Activated CD4-positive, alpha-beta T cell treated with anti-CD3 and anti-CD28 coated beads, Interleukin-2, amount 10 ng/mL, durations not matched to agents 24 days and 14 days (primary cell): ENCODE measurements at places on chromosomes 2 and 18.
A peak's percentile ranks its signal among the peaks of the same experiment; 100 is the strongest.

GRCh38 chr2:118830118-118830517 is 17.3 kb downstream of the EN1 start:
- no peak for DNase-seq

GRCh38 chr2:237529452-237530402 is 36.6 kb upstream of the PRLH start:
- no peak for DNase-seq

- DNase-seq = no peak
Observed at GRCh38 chr18:10252952-10253705, 201.3 kb upstream of the APCDD1 start.

- DNase-seq = no peak
Observed at GRCh38 chr2:182732736-182733135, 16.7 kb downstream of the DNAJC10 start.

DNA sequence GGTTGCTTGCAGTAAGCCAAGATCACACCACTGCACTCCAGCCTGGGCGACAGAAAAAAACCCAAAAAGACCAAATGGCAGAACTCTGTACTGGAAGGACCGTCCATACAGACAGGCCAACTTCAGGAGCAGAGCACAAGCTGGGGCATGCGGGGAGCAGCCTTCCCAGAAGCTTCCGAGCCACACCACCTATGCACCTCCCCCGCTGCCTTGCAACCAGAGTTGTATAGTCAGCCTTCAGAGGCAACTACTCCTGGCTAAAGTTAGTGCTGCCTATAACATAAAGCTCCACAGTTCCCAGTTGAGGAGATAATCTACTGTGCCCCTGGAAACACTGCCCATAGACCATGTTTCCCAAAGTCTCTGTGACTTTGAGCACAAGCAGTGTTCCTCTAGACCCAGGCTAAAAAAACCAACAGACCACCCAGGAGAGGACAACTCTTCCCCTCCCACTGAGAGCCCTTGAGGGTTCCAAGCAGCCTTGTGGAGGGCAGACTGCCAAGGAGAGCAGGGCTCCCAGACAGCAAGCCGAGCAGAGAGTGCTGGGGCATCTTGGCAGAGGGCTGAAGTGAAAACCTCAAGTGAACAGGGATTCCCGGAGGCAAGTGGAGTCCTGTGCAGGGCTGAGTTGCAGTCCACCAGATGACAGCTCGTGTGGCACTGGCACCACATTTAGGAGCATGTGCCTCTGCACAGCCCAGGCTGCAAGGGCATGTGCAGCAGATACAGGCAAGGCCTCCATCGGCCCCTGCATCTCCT is 6.8 kb downstream of the SFT2D3 start:
- no peak for DNase-seq

- no peak for DNase-seq
Observed at GRCh38 chr18:57498682-57499256, 63.6 kb downstream of the ONECUT2 start.

- DNase-seq = no peak
Observed at GRCh38 chr18:11956371-11957308, 24.7 kb upstream of the IMPA2 start.

DNA sequence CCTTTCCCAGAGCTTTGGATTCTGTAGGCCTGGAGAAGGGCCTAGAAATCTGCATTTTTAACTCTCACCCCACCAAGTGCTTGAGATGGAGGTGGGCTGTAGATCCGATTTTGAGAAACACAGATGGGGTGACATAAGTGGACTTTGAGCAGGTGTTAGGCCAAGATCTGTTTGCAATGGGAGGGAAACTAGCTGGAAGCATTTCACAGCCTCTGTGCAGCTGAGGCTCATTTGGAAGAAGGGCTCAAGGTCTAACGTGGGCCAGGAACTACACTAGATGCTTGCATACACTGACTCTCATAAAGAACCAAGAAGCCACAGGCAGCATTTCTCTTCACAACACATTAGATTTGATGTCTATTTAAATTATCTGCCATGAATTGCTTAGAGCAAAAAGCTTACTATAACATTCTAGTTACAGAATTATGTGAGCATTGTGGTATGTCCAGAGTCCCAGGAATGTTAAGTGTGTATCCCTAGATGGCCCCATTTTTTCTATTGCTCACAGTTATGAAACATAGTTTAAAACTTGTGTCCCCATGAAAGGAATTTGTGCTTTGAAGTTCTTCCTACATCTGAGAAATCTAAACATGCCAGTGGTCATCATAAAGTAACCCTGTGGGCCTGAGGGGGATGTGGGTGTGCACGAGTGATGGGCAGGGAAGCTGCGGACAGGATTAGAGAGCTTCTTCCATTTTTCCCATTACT is 77.2 kb downstream of the CD28 start:
- DNase-seq = peak; percentile 46

DNA sequence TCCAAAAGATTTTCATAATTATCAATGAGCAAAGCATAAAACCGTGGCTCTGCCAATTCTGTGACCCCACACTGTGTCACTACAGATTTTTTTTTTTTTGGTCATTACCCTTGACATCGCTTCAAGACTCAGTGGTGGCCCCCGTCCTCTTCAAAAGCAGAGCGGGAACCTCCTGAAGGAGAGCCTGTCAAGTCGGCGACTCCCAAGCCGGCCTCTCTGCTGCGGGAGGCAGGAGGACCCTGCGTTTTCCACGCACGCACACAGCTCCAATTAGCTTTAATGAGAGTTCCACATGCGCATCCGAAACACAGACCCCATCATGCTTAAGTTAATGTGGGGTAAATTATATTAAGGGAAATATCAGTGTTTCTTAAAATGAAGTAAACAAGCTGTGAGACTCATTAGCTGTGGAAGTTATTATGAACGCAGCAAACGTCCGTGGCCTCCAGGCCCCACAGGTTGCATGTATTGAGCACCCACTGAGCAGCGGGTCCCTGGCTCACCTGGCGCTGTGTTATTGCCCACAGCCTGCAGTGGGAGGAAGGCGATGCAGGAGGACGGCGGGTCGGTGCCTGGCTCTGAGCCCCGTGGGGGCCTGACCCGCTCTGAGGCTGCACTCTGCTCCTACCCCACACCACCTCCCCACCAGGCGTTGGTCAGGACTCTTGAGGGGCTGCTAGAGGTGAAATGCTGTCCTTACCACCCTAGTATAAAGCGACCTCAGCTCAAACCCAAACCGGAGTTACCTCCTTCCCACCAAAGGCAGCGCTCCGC is 181.0 kb upstream of the SALL3 start:
- no peak for DNase-seq

GRCh38 chr2:137454886-137455285 is 509.4 kb upstream of the HNMT start:
- DNase-seq = no peak

DNA sequence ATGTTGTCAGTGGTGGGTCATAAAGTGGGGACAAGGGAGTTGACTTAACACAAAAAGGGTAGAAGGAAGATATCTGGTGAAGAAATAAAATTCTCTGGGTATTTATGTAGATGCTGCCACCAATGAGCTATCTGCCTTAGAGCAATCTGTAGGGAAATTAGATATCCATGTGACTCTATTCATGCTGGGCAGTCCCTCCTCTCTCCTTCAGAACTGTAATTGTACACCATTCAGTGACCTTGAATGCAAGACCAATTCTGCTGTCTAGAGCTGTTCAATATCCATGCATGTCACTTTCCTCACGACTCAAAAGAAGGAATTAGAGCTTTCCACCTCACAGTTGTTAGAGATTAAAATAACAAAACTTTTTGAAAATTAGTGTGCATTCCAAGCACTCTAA is 28.6 kb upstream of the TDRD15 start:
- no peak for DNase-seq

GRCh38 chr18:22084547-22084946 is 84.8 kb upstream of the GATA6 start:
- DNase-seq = no peak

DNA sequence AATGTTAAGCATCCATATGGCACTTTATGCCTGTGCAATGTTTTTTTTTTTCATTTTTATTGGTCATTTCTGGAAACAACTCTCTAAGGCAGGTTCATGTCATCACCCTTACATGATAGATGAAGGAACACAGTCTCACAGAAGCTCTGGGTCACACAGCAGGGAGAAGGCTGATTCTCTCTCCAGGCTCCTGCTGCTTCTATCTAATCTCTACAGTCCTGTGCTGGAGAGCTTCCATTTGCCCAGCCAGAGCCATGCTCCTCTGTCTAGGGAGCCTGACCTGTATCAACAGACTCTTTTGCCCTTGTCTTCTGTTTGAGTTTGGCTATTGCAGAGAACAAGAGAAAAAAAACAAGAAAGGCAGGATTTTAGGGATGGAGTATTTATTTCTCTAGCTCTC is 584.8 kb downstream of the MBD2 start:
- DNase-seq = no peak

DNA sequence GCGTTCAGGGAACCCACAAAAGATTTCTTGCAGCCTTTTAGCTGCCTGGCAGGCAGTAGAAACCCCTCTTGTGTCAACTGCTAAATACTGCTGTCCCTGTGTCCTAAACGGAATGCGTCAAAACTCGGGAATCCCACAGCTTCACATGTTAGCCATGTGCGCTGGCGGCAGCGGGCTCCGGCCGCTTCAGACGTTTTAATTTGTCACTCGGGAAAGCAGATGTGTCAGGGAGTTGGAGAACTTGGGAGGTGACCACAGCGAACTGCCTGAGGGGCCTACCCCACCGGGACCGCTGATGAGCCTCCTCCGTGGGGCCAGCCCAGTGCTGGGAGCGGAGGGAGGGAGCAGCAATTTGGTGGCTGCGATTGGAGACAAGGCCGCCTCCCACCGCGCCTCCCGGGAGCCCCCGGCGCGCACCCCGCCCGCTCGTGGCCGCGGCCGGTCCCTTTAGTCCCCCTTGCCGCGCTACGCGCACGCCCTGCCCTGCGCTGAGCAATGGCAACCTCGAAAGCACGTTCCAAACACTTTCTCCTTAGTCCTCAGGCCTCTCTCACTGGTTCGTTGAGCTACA is 146.1 kb upstream of the SATB2 start:
- no peak for DNase-seq

DNA sequence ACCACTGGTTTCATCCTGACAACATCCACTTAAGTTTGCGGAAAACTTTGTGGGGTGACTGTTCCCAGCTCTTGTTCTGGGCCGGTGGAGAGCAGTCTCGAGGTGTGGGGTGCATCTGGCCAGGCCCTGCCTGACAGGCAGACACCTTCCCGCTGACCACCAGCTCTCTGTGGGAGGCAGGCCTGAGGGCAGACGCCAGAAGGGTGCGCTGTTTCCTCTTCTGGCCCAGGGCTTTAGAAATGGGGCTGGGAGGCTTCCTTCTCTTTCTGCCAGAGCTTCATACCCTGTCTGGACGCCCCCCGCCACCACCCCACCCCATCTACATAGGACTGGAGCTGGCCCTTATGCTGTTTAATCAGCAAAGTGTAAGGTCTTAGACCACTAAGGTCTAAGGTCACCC is 263.8 kb downstream of the LOXHD1 start:
- no peak for DNase-seq

DNA sequence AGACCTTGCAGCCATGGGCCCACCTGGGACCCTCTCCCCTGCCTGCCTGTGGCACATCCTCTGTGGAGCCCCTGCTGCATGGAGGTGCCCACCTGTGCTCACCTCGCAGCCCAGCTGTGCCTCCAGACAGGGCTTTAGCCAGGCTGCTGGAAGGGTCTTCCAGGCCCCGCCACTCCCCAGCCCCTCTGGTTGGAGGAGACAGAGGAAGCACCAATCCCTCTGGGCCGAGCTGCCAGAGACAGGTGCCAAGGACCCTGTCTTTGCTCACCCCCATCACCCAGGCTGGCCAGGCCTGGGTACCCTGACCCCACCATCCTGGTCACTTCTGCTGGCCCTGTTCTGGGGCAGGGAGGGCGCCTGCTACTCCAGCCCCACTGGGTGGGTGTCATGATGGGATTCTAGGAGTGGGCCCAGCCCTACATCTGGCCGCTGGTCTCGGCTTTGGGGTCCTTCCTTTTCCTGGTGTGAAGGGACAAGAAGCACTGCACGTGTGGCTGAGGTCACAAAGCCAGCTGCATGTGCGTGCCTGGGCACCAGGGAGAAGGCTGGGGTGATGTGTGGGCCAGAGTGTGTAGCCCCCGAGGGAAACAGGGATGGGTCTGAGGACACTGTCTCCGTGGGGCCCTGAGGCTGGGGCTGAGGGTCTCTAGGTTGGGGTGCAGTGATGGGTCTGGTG is 9.3 kb upstream of the NEU4 start:
- DNase-seq = peak; percentile 54

DNA sequence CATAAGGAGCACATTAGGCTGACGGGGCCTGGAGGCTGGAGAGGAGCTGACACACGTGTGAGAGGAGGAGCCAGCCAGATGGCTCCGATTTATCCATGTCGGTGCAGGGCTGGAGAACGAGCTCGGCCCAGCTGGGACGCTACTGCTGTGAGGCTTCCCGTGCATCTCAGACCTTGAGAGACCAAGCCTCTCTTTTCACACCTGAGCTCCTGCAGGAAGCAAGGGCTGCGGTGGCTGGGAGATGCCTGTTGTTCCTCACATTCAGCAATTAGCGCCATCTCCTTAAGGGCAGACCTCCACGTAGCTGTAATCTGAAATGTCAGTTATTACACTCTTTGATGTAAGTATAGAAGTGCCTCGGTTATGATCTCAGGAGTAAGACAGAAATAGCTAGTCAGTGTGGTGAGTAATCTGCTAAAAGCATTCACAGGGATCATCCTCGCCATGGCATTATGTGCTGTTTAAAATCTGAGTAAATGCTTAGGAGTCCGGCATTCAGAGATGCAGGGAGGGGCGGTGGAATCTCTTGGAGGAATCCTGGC is 107.9 kb downstream of the PRKCE start:
- DNase-seq = no peak

GRCh38 chr2:54983345-54984220 is 66.7 kb downstream of the RTN4 start:
- DNase-seq = no peak

GRCh38 chr2:101967826-101968513 is 23.8 kb upstream of the IL1R2 start:
- DNase-seq = no peak

- DNase-seq = no peak
Observed at GRCh38 chr2:97688062-97688827, 18.7 kb downstream of the C2orf92 start.

DNA sequence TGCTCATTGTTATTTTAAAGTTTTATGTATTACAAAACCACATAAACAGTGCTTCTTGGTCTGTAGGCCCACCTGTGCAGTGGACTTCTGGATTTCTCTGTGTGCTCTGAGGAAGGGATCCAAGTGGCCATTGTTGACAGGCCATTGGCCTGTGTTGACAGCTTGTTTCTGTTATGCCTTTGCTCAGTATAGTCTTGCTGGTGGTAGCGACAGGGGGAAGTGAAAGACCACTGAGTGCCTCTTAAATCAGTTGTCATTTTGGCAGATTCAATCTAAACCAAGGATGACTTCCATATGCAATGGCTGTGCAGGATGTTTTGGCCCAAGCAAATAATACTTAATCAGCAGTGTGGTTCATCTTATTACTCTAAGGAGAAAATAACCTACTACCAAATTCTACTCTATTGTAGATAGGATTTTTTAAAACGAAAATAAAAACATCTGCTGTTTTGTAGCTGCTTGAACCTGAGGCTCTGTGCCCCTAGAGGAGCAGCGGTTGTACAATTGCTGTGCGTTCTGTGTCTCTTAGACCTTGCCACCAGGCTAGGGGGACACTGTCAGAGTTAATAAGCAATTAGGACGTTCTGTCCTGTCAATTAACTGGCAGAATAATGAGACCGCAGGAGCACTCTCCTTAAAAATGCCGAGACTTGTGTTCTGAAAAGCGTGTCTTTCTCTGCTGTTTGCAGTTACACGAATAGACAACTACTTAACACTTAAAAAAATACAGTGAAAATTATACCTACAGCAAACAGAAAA is 108.2 kb downstream of the RHBDD1 start:
- DNase-seq = no peak
